ENCODE measurements at places on chromosomes 7 and 10.
A peak's percentile ranks its signal among the peaks of the same experiment; 100 is the strongest.

DNA sequence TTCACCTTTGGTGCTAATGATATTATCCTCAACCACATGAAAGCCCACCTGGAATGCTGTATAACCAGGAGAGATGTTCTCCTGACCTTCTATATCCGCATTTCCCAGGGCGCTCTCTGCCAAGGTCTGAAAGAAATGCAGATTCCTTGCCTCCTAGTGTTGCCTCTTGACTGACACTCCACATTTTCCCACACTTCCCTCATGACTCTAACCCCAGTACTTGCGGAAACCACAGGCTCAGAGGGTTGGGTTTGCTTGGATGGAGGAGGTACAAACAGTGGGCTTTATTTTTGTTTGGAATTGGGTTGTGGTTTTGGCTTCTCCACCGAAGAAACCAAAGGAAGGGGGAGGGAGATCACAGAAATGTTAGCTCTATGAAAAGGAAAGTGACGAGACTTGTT lies 222.9 kb upstream of the CELF2 start:
- DNase-seq, result peak; percentile 89

- DNase-seq, result no peak
Measured at GRCh38 chr10:45649296-45649695, 23.3 kb downstream of the ZFAND4 start.

DNA sequence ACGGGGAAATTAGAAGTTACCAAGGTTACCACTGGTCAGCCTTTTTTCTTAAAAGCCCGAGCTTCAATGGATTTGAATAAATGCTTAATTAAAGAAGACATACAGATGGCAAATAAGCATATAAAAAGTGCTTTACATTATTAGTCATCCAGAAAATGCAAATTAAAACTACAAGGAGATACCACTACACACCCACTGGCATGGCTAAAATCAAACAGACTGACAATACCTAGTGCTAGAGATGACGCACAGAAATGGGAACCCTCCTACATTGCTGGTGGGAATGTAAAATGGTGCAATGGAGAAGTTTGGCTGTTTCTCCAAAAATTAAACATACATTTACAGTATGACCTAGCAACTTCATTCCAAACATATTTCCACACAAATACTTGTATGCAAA lies 38.3 kb upstream of the CREB5 start:
- DNase-seq, result no peak

- no peak for DNase-seq
Measured at GRCh38 chr7:85924062-85924461, 719.6 kb upstream of the GRM3 start.

DNA sequence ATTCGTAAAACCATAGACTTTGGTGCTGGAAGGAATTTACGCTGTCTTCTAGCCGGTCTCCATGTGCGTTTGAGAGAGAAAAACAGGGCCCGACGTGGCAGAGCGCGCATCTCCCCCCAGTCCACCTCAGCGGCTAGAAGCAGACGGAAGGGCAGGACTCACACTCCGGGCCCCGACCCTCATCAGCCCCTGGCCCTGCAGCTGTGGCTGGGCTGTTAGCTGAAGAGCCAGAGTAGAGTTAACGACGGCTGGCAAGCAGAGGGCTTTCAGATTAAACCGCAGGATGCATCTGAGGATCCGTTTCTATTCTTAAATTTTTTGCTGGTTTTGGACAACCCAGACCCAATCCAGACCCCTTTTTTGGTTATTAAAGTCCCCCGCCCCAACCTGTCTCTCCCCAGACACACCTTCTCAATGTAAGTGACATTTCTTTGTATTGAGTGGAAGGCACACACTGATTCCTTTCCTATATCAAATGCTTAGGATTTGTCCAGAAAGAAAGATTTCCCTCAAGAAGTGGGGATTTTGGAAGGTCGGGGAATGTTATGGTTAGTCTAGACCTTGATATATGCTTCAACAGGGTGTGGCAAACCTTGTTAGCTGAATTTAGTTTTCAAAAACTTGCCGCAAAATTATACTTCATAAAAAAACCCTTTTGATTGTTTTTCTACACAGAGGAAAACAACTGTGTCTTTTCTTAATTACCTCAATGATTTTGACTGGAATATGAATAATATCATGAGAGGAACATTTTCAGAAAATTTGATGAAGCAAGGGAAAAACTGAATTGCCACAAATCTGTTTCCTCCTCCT lies 1.7 kb upstream of the TBX20 start:
- DNase-seq, result no peak

DNA sequence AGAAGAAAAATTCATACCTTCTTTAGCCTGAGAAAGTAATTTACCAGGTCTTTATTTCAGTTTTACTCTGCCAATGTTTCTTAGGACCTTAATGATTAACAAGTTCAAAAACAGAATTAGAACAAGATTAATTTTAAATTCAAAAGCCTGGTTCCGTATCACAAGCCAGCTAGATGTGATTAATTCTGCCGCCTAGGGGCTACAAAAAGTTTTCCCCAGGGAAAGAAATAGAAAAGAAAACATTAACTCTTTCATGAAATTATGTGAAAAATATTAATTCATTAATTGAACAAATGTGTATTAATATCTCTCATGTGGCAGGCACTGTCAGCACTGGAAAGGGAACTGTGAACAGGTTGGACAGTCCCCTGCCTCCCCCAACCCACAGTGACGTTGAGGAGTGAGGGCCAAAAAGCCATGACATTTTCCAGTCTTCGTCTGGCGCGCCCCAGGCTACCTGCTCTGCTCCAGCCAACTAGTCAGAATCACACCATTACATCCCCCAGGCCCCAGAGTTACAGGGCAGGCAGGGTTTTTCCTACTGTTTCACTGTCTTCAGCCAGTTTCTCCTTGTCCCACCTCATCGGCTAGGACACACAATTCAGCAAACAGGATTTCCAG lies 20.1 kb downstream of the TMEM176A start:
- DNase-seq, result no peak

GRCh38 chr10:123911866-123912265 lies 20.3 kb upstream of the CPXM2 start:
- DNase-seq, result no peak

GRCh38 chr7:375901-376305 lies 85.9 kb downstream of the FOXL3 start:
- DNase-seq, result no peak

DNA sequence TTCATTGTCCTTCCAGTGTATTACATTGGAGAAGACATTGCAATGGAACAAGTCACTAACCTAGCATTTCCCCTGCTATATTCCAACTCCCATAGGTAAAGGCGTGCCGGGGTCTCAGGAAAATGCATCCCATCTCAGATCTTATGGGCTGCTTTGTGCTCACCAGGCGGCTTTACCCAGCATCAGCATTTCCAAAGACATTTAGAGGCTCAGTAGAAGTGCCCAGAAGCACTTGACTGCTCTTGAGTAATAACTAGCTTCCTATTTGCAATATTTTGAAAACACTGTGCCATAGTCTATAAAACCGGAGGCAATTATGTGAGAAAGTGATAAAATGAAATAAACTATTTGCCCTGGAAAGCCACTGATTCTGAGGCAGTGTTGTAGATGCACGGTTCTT lies 415.0 kb upstream of the NPVF start:
- no peak for DNase-seq

DNA sequence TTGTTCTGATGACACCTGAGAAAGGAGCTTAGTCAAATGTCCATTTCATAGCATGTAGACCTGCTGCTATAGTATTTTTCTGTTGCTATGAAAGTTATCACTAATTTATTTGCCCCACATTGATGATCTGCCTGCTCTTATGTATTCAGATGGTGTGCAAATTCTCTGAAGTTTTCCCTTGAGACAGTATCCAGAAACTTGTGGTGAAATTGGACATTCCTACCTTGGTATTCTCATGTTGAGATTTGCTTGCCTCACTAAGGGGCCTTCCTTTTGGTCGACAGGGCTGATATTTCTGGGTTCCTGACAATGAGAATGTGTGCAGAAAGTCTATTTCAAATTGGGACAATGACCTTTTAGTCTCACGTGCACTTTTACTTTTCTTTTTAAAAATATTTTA lies 253.2 kb upstream of the FZD8 start:
- no peak for DNase-seq

- no peak for DNase-seq
Measured at GRCh38 chr7:68807666-68808065, 790.6 kb upstream of the AUTS2 start.

DNA sequence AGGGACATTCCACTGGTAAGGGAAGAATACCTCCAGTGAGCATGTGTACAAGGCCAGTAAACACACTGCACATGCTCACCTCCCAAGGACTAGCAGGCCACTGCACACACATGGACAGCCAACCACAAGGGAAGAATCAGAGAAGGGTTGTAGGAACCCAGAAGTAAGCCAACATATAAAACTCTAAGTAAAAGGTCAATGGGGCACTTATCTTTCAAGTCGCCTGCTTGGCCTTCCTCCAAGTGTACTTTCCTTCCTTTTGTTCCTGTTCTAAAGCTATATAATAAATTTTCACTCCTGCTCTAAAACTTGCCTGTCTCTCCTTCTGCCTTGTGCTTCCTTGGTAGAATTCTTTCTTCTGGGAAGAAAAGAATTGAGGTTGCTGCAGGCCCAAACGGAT lies 33.0 kb downstream of the ORC5 start:
- DNase-seq, result no peak

DNA sequence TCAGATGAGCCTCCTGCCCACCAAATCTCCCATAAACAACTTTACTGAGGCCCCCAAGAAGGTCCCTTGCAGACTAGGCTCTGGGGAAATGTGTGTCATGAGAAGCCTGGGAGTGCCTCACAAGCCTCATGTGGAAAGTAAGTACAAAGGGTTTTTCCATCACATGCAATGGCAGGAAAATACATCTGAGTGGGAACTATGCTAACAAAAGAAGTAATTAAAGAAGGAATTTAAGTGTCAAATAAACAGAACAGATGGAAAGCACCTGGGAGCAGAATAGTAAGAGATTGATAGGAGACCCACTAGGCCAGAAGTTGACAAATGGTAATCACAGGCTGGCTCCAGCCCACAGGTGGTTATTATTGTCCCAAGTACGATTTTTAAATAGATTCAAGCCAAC lies 20.5 kb downstream of the GSAP start:
- DNase-seq, result no peak

DNA sequence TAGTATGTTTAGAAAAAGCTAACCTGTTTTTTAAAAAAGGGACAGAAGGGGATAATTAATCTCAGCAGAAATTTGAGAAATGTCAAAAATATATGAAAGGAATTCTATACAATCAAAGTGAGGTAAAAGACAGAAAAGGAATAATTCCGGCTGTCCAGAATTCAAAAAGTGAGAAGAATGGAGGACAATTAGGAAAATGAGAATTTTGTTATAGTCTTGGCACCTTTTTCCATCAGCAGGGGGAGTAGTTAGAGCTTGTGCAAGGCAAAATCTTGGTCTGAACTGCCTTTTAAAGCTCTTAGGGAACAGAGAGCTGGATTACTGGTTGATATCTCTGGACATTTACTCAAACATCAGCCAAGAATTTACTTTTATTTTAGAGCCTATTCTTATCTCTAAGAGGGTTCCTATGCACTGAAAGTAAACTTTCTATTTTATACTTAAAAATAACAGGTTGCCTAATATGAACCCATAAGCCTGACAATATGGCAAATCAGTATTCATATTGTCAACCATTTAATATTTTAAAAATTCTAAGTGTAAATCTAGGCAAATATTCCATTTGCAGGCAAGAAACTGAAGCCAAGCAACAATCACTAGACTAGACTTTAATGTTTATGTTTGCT lies 185.6 kb downstream of the ANK3 start:
- DNase-seq, result no peak

DNA sequence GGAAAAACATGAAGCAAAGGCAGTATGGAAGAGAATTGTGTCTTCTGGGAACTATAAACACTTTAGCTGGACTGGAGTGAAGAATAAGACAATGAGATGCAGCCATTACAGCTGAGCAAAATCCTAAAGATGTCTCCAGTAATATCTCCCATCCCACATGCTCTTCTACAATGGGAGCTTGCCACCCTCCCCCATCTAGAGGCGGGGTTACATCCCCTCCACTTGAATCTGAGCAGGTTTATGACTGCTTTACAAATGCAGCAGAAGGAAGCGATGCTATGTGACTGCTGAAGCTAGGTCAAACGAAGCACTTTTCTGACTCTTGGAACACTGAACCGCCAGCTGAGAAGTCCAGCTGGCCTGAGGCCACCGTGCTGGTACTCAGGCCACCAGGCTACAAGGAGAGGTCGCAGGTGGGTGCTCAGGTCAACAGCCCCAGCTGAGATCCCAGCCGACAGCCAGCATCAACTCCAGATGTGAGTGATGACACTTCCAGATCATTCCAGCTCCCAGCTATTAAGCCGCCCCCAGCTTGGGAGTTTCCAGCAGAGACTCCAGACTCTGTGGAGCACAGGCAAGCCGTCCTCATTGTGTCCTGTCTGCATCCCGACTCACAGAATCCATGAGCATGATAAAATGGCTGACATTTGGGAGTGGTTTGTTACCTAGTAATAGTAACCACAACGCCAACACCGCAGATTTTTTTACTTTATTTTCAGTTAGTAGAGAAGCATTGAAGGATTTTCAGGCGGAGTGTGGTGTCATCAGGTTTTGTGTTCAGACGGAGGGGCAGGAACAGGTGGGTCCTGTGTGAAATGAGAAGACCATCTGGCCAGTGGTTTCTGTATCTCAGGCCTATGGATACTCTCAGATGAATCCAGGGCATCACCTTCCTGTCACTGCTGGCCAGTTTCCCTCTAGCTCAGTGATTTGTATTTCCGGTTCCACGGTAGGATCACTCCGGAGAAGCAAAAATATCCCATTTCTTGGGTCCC lies 89.3 kb downstream of the NPY start:
- no peak for DNase-seq

- DNase-seq, result no peak
Measured at GRCh38 chr7:2610466-2610865, 21.3 kb upstream of the TTYH3 start.

- DNase-seq, result no peak
Measured at GRCh38 chr10:47150581-47150980, 149.4 kb upstream of the GDF10 start.

- no peak for DNase-seq
Measured at GRCh38 chr10:70661623-70662361, 10.5 kb upstream of the ADAMTS14 start.

DNA sequence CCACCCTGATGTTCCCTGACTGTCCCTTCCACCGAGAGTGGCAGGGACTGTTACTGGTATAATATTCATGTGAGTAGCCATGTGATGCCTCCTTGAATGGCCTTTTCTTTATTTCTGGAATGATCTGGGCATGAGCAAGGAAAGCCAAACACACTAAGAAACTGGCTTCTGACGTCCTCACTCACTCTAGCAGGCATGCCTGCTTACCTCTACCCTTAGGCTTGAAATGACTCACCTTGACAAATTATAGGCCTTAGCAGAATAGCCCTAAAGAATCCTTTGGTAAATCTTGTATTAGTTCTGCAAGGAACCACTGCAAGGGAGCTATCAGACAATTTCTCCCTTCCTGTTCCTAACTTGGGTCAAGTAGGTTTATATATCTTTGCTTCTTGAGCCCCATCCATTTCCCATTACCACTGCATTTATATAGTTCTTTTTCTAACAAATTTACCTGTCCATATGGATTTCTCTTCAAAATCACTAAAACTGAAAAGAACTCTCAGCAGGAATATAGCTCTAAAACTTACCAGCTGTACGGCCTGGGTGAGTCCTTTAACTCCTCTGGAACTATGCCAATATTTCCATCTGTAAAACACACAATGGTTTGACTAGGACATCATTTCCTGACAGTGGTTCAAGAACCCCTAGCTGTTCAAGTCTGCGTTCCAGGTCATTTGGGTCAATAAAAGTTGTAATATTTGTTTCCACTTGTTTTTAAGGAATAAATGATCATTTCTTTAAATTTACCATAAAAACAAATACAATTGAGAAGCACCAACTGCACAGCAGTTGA lies 13.0 kb upstream of the NDUFA5 start:
- DNase-seq, result no peak

GRCh38 chr10:13891128-13892000 lies 304.6 kb downstream of the PRPF18 start:
- DNase-seq, result no peak

All from SJSA1 (cell line).